ENCODE measurements at places on chromosomes 12 and 14. TPM values are rescaled to one million over a fixed set of nuclear protein-coding genes. Genes with fewer than 3 reads are reported as not detected.
A peak's percentile ranks its signal among the peaks of the same experiment; 100 is the strongest.

Gene LRP1-AS
- total RNA-seq, result not detected

Gene TAS2R50
- total RNA-seq, result 0.84 TPM

Gene ANKRD33
- not detected for total RNA-seq

Gene ART4
- not detected for total RNA-seq

Gene TDG
- 38.2 TPM for total RNA-seq

Gene RPS6KL1
- total RNA-seq, result 0.79 TPM

Gene P2RX7
- total RNA-seq, result 6.4 TPM

Gene LRRC23
- total RNA-seq, result 4.4 TPM

Gene ATG2B
- total RNA-seq, result 18.3 TPM

Gene LYZ
- 0.26 TPM for total RNA-seq

Gene TAS2R31
- total RNA-seq, result 2.1 TPM

Gene PRIMA1
- not detected for total RNA-seq

Gene CLEC4A
- 0.22 TPM for total RNA-seq

Gene AVPR1A
- total RNA-seq, result not detected

DNA sequence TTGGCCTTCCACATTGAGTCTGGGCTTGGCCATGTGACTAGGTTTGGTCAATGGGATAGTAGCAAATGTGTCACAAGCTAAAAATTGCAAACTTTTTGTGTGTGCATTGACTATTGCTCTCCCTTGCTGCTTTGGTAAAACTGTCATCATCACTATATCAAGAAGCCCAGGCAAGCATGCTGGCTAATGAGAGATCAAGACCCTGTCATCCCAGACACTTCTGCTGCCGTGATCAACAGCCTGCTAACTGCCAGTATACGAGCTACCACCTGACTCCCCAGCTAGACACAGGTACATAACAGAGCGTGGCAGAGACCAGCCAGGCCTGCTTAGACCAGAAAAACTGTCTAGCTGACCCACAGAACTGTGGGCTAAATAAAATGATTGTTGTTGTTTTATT, 456.7 kb upstream of the DCN start:
- no peak for ATAC-seq

DNA sequence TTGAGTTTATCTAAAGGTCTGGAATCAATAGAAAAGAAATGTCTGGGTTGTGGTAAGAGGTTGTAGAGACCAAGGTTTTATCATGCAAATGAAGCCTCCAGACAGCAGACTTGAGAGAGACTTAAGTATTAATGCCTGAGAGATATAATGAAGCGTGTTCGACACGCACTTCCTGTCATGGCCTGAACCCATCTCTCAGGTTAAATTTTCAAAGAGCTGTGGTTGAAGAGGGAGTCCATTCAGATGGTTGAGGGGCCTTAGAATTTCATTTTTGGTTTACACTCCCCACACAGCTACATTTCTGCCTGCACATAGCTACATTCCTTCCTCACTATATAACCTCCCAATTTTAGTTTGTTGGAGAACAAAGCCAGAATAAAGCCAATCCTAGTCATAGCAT, 10.1 kb upstream of the CLEC12A start:
- no peak for ATAC-seq

- no peak for ATAC-seq
These were observed 57.0 kb downstream of the NT5DC3 start for GRCh38 chr12:103783744-103784664.

GRCh38 chr14:20712904-20713303, 24.3 kb downstream of the ANG start:
- ATAC-seq, result no peak

DNA sequence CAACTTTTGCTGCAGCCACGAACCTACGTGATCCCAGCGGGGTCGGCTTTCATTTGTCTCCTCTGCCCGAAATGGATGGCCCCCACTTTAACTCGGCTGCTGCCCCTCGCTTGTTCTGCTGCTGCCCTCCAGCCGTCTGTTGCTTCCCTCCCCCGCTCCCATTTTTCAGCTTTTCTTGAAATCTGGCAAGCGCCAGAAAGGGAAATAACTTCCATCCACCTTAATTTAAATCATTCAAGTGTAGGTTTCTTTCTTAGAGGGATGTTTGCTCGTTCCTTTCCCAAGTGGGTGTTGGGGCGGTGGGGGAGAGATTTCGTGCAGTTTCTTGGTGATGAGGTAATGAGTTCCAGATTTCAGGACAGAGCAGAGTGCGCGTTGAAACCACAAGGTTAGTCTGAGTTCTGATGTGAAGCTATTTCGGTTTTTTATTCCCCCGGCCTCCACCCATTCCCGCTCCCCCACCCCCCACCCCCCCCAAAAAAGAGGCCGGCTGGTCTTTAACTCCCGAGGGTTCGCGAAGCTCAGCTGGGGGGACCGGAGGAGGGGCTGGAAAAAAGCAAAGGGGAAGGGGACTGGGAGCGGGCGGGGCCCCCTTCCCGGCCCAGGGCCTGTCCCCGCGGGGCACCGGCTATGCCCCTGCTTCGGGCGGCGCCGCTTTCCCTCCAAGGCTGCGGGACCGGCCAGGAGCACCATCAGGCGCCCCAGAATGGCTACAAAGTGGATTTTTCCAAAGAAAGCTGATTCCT, 2.2 kb upstream of the ZFP36L1 start:
- ATAC-seq, result peak; percentile 22

DNA sequence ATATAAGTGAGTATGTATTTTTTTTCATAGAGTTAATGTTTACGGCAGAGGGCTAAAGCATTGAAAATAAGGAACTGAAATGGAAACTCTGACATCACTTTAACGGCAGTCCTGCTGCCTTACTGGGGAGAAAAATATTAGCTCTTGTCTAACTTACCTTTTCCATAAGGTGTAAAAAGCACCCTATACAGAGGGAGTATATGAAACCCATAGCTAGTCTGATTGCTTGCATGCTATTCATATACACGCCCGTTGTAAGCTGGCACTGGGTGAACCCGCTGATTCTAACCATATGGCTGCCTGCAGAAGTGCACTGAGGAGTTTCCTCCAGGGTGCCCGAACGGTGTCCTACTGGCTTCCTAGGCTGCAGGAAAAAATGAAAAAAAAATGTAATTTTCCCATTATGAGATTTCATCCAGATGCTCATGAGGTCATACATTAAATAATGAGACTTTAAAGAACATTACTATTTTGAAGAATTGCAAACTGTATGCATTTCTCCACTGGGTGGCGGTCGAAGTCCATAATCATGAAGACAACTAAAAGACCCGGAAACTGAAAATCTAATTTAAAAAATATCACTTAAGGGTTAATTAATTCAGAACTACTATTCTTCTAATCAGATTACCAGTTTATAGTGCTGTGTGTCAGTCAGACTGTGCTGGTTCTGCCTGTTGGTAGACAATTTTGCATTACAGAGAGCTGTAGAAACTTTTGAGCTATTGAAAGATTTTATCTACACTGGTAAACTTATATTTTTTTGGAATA, 144.7 kb downstream of the ALX1 start:
- no peak for ATAC-seq

DNA sequence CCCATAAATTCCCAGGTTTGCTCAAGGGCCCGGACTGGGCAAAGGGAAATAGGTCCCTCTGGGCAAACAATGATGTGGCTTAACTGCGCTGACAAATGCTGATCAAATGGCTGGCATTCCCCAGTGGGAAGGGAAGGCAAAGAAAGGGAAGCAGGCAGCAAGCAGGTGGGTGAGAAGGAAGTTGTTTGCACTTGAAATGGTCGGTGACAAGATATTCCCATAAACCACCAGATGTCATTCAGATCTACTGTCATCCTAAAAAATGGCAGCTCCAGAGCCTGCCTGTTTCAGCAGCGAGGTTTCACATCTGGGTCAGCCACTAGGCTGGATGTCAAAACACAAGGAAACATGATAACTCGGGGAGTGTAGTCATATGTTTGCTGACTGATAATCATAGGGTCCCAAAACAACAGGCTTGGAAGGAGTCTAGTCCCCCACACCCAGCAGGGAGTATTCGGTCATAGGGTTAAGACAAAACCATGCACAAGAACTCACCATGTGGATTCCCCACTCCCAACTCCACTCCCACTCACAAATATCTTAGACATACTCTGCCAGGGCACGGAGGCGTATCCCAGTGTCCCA, 37.9 kb upstream of the MDM1 start:
- ATAC-seq, result no peak

GRCh38 chr12:10025236-10025635, 5.2 kb upstream of the CLEC9A start:
- no peak for ATAC-seq

GRCh38 chr12:7092229-7092985, at the start of gene C1R:
Gene C1R (minus strand): TSS chr12:7092445. CDS start chr12:7092388, 57 bp downstream.
- peak; percentile 82 for ATAC-seq

DNA sequence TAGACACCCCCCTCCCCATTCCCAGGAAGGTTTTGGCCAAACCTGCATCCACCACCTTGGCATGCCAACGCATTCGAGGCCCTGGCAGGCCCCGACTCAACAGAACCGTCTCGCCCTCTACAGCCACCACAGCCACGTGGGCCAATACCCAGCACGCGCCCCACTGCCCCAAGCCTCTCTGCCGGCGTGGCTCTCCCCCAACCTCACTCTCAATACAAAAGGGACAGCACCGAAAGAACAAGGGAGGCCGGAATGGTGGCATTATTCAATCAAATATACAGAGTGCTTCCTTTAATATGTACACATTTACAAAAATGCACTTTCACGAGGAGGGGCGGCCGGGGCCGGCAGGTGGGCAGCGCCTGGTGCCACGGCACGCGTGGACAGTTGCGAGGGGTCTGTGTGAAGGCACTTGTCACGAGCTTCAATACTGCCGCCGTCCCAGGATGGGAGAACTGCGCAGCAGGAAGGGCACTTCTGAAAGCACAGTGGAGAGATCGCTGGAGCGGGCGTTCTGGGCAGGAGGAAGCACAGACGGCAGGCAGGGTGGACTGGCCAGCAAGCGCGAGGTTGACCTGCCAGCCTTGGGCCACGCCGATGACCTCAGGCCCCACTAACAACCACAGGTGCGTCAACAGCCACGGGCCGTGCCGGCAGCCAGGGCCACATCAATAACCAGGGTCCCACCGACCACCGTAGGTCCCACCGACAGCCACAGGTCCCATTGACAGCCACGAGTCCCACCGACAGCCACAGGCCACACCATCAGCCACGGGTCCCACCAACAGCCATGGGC, 26.9 kb downstream of the JAG2 start:
- no peak for ATAC-seq

DNA sequence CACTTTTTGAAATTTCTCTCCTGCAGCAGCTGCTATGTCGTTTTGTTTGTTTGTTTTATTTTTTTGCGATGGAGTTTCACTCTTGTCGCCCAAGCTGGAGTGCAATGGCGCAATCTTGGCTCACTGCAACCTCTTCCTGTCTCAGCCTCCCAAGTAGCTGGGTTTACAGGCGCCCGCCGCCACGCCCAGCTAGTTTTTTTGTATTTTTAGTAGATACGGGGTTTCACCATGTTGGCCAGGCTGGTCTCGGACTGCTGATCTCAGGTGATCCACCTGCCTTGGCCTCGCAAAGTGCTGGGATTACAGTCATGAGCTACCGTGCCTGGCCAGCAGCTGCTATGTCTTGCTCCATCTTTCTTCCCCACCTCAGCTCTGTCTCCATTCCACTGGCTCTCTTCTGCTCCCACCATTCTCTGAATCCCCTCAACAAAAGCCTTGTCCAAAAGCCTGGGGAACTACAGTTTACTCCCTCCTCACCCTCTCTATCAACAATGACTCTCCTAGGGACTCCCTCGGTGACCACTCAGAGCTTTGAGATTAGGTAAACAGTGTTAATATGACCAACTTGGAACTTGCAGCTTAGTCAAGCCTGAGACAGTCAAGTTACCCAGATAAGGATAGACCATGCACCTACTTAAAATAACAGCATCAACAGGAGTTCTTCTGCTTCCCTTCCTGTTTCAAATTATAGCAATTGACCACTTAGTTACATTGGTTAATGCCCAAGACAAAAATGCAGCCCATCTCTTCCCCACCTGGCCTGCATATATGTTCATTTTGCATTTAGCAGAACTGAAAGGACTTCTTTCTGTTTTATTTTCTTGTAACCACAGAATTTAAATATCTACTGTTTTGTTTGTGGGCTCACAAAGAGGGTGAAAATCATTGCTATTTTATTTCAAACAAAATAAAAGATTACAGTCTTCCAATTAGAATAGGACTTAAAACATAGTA, 189.0 kb upstream of the AMIGO2 start:
- peak; percentile 65 for ATAC-seq

DNA sequence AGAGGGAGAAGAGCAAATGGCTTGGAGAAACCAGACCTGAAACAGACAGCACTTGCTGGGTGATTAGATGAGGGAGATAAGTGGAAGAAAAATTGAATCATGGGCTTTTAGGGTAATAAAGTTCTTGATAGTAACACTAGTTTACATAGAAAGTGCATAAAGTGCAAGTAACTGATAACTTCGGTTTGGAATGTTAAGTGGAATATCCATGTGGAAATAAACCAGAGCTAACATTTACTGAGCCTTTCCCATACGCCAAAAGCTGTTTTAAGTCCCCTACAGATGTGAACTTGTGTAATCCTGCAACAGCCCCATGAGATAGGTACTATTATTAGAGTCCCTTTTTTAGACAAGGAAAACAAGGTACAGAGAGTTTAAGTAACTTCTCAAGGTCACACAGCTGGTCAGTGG, 77.1 kb upstream of the NUDT4 start:
- ATAC-seq, result no peak

DNA sequence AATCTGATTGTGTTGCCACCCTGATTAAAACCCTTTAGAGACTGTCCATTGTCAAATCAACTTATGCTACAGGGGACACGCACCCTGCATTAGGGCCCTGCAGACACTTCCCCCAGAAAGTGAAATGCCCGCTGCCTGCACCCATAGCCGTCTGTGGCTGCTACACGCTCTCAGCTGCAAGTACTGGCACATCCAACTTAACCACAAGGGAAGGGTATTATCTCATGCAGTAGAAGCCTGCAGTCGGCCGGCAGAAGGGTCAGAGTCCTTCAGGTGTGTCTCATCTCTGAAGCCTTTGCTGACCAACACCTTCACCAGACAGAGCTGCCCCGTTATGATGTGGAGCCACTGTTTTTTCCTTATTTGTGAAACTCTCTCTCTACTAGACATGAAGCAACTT, 20.8 kb downstream of the CFAP251 start:
- ATAC-seq, result no peak

GRCh38 chr14:45868377-45868776, 615.4 kb upstream of the MIS18BP1 start:
- no peak for ATAC-seq

- ATAC-seq, result no peak
These were observed 187.2 kb downstream of the TTC8 start for GRCh38 chr14:89011355-89012281.

DNA sequence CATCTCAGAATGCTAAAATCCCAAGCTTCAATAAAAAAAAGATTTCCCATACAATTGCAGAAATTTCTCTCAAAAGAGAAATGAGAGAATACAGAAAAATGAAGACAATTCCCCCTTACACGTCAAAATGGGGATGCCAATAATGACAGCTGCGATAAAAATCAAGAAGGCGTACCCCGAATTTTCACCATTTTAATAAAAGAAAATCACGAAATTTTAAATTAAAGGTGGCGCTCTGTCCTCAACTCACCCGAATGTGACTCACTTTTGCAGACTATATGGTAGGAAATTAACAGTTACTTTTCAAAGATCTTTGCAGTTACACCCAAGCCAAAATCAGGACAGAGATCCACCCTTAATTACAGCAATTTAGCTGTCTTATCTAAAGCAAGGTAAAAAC, 2.1 kb downstream of the ATP2B1 start:
- ATAC-seq, result no peak
